Motor neuron (in vitro differentiated cells): ENCODE measurements at places on chromosomes 4 and X. TPM values are rescaled to one million over a fixed set of nuclear protein-coding genes. Genes with fewer than 3 reads are reported as not detected.

GRCh38 chr4:77450006-77450405 lies 155.6 kb upstream of the CXCL13 start:
- no peak for ATAC-seq

USP51 gene
- 6.8 and 7.2 TPM in 2 replicates for total RNA-seq

ADH7 gene
- total RNA-seq: not detected in 2 replicates

DNA sequence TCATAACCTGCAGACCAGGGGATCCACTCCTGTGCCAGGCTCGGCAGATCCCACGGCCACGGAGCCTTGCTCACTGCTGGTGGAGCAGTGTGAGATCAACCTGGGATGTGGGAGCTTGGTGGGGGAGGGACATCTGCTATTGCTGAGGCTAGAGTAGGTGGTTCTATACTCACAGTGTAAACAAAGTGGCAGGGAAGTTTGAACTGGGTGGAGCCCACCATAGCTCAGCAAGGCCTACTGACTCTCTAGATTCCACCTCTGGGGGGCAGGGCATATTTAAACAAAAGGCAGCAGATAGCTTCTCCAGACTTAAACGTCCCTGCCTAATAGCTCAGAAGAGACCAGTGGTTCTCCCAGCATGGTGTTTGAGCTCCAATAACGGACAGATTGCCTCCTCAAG lies 54.7 kb upstream of the EPHA5 start:
- no peak for ATAC-seq

DNA sequence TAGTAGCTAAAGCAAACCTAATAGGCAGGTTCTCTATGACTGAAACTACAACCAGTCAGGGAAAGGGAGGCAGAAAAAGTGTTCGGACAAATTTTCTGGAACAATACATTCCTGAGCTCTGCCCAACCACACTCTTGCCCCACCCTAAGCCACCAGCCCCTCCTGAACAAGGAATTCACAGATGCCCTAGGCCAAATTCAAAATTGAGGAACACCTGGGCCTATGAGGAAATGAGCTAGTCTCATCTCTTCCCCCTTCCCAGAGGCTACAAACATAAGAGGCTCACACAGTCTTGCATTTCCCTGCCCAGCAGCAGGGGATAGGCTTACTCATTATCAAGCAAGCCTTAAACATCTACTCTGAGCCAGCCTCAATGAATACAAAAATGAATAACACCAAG lies 284.7 kb downstream of the ZNF674 start:
- ATAC-seq: peak; percentile 88

DNA sequence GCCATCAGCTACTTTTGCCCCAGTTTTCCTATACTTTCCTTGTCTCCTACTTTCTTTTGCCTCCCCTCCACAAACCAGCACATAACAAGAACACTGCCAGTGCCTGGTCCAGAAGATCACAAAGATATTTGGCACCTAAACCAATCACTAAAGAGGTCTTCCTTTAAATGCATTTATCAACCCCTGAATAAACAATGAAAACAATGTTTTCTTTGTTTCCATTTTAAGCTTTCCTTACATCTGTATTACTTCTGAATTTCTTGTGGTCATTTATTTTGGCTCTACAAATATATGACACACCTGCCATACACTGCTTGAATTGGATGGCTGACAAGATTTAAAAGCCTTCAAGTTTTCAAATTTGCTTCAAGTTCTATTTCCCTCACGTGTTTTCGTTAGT lies 43.9 kb downstream of the MBNL3 start:
- ATAC-seq: no peak

GRCh38 chrX:1246816-1247215 lies 21.8 kb upstream of the CSF2RA start:
- ATAC-seq: peak; percentile 54

- ATAC-seq: no peak
These were observed 42.0 kb upstream of the RBMXL3 start for GRCh38 chrX:115147220-115147619.

CFAP47 gene
- total RNA-seq: 2.0 and 2.7 TPM in 2 replicates

DNA sequence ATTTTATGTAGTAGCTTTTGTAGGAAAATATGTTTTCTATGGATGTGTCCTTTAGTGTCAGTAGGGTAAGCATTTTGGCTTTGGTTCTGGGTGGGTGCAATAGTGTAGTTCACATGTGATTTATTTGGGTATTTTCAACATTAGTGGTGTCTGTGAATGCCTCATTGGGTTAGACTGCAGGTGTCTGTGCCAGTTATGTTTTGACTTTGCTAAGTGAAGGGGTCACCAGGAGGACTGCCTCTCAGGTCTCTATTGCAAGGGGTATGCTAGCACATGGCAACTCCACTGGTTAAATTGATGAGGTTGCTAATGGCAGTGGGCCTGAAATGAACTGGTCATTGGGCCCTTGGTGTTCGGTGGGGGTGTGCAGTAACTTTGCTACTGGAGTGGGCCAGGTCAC lies 467.1 kb downstream of the NAF1 start:
- ATAC-seq: no peak

SPANXA1 gene
- total RNA-seq: not detected in 2 replicates

GRCh38 chr4:189771696-189772361 lies 168.8 kb upstream of the FRG1 start:
- no peak for ATAC-seq

GRCh38 chr4:163755013-163755412 lies 260.5 kb downstream of the TMA16 start:
- ATAC-seq: no peak

GRCh38 chr4:38283724-38284123 lies 323.5 kb downstream of the PTTG2 start:
- ATAC-seq: no peak

GRCh38 chr4:141294306-141294705 lies 73.6 kb downstream of the ZNF330 start:
- ATAC-seq: no peak

DNA sequence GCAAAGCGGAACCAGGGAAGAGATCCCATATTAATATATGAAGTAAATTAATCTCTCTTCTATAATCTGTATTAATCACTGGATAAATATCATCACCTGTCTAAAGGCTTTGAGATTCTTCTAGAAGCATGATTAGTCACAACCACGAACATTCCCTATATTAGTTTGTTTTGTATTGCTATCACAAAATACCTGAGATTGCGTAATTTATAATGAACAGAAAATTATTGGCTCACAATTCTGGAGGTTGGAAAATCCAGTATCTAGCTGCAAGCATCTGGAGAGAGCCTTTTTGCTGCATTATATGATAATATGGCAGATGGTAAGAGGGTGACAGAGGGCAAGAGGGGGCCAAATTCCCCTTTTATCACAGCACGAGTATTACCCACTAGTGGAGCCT lies 532.6 kb upstream of the EPHA5 start:
- ATAC-seq: no peak

DNA sequence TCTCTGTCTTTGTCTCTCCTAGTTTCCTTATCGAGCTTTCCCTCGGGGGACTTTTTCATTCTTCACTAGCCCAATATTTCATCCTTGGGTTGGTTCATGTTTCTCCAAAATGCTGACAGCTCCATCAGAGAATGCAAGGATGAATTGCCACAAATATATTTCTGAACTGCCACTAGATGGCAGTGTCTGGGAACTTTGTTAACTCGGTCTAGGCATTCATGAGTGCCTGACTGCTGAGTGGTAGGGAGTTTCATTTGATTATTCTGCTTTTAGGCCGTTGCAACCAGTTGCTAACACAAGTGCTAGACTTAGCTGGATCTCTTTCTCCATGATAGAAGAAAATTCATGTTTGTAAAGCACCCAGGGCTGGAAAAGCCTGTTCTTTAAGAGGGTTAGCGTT lies 73.5 kb upstream of the RAP2C start:
- peak; percentile 79 for ATAC-seq

HGFAC gene
- total RNA-seq: 0.42 and 1.1 TPM in 2 replicates

GRCh38 chrX:30301208-30301607 lies 8.0 kb downstream of the NR0B1 start:
- no peak for ATAC-seq

DNA sequence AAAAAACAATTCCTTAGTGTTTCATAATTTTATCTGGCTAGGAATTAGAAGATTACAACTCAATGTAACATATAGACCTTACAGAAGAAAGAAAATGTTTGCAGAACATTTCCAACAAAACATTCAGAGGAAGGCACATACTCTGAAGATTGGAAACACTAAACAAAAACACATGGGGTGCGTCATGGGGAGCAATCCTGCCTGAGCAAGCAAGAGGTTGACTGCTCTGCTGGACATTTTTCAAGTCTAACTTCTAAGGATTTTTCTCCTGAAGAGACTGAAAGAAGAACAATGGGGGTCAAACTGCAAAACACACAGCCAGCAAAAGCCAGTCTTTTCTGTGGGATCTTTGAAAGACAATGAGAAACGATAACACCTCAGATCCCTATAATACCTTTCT lies 182.8 kb downstream of the GUCY2F start:
- ATAC-seq: no peak

GRCh38 chrX:53713987-53714579 lies 27.6 kb upstream of the HUWE1 start:
- ATAC-seq: peak; percentile 39

RNF175 gene
- total RNA-seq: 0.53 and 1.4 TPM in 2 replicates

GRCh38 chrX:136318156-136318555 lies 17.4 kb downstream of the ADGRG4 start:
- no peak for ATAC-seq

F8 gene
- 4.4 and 4.7 TPM in 2 replicates for total RNA-seq

DNA sequence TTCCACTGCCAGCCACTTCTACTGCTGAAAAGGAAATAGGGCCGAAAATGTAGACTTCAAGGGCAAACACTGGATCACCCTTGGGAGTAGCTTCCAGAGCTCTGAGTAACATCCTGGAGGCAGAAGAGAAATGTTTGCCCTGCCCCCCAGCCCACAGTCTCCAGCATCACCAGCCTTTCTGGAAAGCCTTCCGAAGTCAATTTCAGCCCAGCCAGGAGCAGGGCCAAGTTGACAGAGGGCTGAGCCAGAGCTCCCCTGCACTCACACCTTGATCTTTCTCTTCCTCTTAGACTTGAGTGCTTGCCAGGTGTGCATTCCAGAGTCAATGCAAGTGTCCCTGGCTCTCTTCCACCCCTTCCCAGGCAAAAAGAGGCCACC lies 35.2 kb downstream of the SLC25A5 start:
- no peak for ATAC-seq

DNA sequence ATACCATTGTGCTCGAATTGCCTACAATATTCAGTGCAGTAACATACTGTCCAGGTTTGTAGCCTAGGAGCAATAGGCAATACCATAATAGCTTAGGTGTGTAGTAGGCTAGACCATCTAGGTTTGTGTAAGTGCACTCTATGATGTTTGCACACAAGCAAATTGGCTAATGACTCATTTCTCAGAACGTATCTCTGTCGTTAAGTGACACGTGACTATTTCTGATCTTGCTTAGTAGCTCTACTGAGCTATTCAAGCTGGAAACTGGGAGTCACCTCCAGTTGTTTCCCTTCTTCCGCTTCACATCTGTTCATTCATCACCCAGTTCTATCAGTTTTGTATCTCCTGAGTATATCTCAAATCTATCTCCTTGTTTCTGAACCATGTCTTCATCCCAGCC lies 86.1 kb downstream of the HNRNPD start:
- no peak for ATAC-seq

- ATAC-seq: peak; percentile 9
These were observed 128.6 kb upstream of the NPY2R start for GRCh38 chr4:155079871-155080270.

EFHC2 gene
- total RNA-seq: 0.92 and 1.6 TPM in 2 replicates

ABCG2 gene
- total RNA-seq: 0.05 and 0.21 TPM in 2 replicates

GRCh38 chr4:157459785-157460184 lies 239.3 kb downstream of the GRIA2 start:
- ATAC-seq: no peak

DNA sequence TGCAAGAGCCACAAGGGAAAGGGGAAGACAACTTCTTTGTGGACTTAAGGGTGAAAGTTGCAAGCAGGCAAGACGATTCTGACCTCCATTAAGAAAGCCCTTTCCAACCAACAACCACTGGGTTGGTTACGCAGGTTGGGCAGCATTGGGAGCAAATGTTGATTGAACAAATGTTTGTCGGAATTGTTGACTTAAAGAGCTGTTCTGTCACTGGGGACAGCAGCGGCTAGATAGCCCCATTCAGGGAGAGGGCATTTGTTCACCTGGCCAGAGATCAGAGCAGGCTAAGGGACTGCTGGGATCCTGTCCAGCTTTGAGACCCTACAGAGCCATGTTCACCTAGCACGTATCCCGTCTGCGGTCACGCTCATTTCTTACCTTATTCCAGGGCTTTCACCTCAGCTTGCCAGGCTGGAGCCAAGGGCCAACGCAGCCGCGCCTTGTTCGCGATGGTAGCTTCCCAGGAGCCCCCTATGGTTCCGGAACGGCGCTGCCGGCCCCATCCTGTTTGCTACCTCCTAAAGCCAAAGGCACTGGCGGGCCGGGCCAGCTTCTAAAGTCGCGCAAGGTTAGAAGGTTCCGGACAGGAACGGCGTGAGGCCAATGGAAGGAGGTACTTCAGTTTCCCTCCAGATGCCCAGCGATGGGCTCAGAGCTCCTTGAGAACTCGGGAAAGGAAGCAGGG lies 24.6 kb downstream of the F9 start:
- ATAC-seq: no peak

DNA sequence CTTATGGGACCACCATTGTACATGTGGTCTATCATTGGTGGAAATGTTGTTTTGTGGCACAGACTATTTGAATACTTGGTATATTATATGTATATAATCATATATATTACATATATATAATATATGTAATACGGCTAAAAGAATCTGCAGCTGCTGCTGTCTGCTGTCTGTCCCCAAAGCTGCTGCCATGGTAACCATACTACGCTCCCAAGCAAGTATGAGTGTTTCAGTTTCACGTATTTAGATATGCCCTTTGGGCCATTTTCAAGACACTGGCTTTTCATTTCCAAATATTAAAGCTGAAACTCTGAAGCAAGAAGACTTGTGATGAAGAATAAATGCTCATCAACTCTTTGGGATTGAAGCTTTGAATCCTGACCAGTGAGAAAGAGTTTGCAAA lies 42.0 kb upstream of the ARSJ start:
- no peak for ATAC-seq

SHISA3 gene
- total RNA-seq: 4.2 and 4.3 TPM in 2 replicates

- ATAC-seq: no peak
These were observed 354.7 kb downstream of the FBXW7 start for GRCh38 chr4:152181150-152181549.

HAND2 gene
- total RNA-seq: 1.00 and 1.0 TPM in 2 replicates

- ATAC-seq: no peak
These were observed 19.4 kb downstream of the BMP3 start for GRCh38 chr4:81049907-81050306.

PRRG3 gene
- total RNA-seq: 0.58 and 0.73 TPM in 2 replicates

- peak; percentile 42 for ATAC-seq
These were observed 1.7 kb downstream of the MTMR1 start for GRCh38 chrX:150694738-150695410.

RIBC1 gene
- 1.1 and 2.0 TPM in 2 replicates for total RNA-seq

DNA sequence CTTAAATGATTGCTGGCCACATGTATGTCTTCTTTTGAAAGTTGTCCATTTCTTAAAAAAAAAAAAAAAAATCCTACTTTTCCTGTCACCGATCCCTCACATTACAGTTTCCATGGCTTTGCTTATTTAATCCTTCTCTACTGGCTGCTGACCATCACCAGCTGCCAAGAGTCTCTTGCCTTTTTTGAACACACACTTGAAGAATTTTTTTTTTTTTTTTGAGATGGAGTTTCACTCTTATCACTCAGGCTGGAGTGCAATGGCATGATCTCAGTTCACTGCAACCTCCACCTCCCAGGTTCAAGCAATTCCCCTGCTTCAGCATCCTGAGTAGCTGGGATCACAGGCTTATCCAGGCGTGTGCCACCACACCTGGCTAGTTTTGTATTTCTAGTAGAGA lies 134.0 kb downstream of the ANXA5 start:
- ATAC-seq: no peak
